ENCODE measurements at places on chromosomes 7 and 10. TPM values are rescaled to one million over a fixed set of nuclear protein-coding genes. Genes with fewer than 3 reads are reported as not detected.

Gene HOXA11
- not detected for total RNA-seq

Gene VSTM2A
- not detected for total RNA-seq

Gene RPEL1
- total RNA-seq, result not detected

Gene SFTPA1
- not detected for total RNA-seq

Gene DEPP1
- 49.2 TPM for total RNA-seq

Gene LDB3
- 585 TPM for total RNA-seq

Gene CXCL12
- 213 TPM for total RNA-seq

Gene SPDYE8
- total RNA-seq, result not detected

Gene SPDYE16
- total RNA-seq, result 0.34 TPM

Gene MINDY4
- total RNA-seq, result 5.1 TPM

Gene GALNT17
- total RNA-seq, result 0.35 TPM

Gene CALHM3
- total RNA-seq, result not detected

Gene CALML5
- not detected for total RNA-seq

Gene CABCOCO1
- not detected for total RNA-seq

Gene PNLIP
- total RNA-seq, result not detected

Gene MXI1
- total RNA-seq, result 43.0 TPM

Gene TEX36
- not detected for total RNA-seq

Gene ZNF804B
- total RNA-seq, result 0.16 TPM

Gene CD36
- total RNA-seq, result 831 TPM

Gene SH2D4B
- not detected for total RNA-seq

Gene IFIT1B
- total RNA-seq, result not detected

Gene SEMA3E
- total RNA-seq, result 0.21 TPM

Gene RBP4
- total RNA-seq, result 165 TPM

Gene GRM8
- total RNA-seq, result 0.18 TPM

Gene RELN
- total RNA-seq, result 3.3 TPM

Gene BICC1
- 14.2 TPM for total RNA-seq

Gene ELFN1
- 6.0 TPM for total RNA-seq

Gene MSMB
- not detected for total RNA-seq

Gene NPSR1
- total RNA-seq, result not detected

Gene AS3MT
- total RNA-seq, result 8.7 TPM

Gene C10orf53
- not detected for total RNA-seq

Gene PITX3
- not detected for total RNA-seq

Gene CYP26C1
- 0.05 TPM for total RNA-seq

Gene C10orf62
- total RNA-seq, result 0.35 TPM

Gene FERD3L
- not detected for total RNA-seq
